ENCODE measurements at places on chromosomes 12 and 14. TPM values are rescaled to one million over a fixed set of nuclear protein-coding genes. Genes with fewer than 3 reads are reported as not detected.

- ATAC-seq, result no peak
These were observed 1359.6 kb downstream of the FSCB start for GRCh38 chr14:43147485-43147884.

DNA sequence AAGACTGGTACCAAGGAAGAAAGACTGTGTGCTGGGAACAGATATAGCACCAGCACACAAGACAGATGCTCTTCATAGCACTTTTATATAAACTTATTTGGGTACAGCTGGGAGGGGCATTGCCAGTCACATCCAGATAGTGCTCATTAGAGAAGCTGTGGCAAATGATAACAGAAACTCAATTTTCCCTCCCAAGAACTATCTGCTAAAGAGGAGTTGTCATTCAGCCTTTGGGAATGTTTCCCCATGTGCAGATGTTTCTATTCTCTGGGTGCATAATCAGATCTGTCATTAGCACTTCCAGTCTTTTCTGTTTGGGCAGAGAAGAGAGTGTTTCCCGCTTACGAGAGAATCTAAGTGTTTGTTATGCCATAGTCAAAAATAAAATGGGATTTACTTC lies 714.9 kb upstream of the MDGA2 start:
- no peak for ATAC-seq

GRCh38 chr14:30243805-30244204 lies 315.2 kb upstream of the G2E3 start:
- no peak for ATAC-seq

PRB3 gene
- total RNA-seq, result not detected

FOXN4 gene
- total RNA-seq, result not detected

GRCh38 chr14:50007123-50007903 lies 109.1 kb downstream of the VCPKMT start:
- no peak for ATAC-seq

DNA sequence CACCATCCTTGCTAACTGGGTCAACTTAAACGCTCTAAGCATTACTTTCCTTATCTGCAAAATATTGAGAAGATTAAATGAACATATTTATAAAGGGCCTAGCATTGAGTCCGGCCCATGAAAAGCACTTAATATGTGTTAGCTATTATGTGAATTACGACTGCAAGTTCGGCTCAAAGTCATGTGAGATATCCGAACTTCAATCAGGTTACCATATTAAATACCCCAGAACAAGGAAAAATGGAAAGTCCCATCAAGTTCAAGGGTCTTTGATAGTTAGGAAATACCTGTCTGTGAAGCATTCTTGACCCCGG lies 487 bp upstream of the NRDE2 start:
- ATAC-seq, result peak; percentile 0

- peak; percentile 11 for ATAC-seq
These were observed 149.4 kb upstream of the PLEKHG7 start for GRCh38 chr12:92553389-92553788.

GRCh38 chr14:87080146-87080545 lies 912.8 kb downstream of the GALC start:
- no peak for ATAC-seq

CPNE6 gene
- not detected for total RNA-seq

- ATAC-seq, result no peak
These were observed 86.6 kb upstream of the DYNC1H1 start for GRCh38 chr14:101877766-101878165.

GRCh38 chr12:105960319-105961083 lies 178.3 kb downstream of the NUAK1 start:
- no peak for ATAC-seq

GRCh38 chr14:101226603-101227425 lies 323.3 kb upstream of the RTL1 start:
- peak; percentile 23 for ATAC-seq

DNA sequence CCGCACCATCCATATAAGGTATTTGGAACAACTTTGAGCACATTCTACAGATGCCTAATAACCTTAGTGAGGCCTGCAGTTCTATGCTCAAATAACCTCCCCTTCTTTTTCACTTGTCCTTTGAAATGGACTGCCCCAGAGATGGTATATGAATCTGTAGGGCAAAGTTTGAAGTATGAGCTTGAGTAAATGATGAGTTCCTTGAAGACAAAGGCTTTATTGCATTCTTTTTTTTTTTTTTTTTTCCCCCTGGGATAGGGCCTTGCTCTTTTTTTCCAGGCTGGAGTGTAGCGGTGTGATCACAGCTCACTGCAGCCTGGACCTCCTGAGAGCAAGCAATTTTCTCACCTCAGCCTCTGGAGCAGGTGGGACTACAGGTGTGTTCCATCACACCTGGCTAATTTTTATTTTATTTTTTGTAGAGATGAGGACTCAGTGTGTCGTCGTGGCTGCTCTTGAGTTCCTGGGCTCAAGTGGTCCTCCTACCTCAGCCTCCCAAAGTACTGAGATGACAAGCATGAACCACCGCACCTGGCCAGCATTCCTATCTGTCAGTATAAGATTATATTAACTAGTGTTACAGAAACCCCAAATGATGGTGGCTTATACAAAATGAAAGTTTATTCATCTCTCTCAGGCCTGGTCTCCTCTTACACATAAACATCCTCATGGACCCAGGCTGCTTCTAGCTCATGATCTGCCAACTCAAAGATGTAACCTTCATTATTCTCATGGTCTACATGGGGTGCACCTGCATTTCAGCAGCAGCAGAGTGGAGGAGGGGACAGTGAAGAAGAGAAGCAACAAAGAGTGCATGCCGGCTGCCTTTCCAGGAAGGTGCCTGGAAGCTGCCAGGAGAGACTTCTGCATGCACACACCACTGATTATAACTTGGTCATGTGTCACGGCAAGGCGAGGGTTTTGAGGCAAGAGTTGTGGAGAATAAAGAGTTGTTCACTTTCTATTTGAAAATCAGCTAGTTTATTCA lies 101.4 kb downstream of the DUSP16 start:
- peak; percentile 43 for ATAC-seq

DNA sequence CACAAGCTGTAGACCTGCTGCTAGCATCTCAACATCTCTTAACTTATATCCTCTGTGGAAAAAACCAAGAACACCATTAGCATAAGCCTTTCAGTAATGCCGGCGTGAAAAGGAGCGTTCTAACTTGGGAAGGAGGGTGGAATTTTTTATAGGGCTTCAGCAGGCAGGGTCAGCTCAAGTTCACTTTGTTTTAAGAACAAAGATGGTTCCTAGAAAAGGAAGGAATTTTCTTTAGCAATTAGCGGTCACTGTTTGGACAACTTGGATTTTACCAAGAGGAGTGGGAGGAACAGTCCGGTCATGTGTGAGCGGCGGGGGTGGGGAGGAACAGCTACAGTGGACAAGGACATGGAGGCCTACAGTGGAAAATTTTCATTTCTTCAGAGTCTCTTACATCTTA lies 35.9 kb downstream of the BBS10 start:
- no peak for ATAC-seq

DNA sequence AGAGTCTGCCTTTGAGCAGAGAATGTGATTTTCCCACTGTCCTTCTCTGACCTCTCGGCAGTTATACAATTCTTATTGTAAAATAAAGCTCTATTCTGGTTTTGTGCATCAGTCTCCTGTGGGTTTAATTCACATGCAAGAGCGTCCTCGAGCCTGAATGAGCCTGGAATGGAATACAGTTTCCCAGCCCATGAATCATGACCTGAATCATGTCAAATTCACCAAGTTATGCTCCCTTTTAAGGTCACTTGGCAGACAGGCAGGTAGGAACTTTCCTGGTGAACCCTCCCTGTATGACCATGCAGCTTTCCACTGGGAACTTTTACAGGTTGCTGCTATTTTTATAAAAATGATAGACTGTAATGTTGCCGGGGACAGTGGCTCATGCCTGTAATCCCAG lies 41.7 kb downstream of the BICD1 start:
- no peak for ATAC-seq

IFI27 gene
- 2.1 TPM for total RNA-seq

CHPT1 gene
- total RNA-seq, result 16.0 TPM

ETFBKMT gene
- 0.24 TPM for total RNA-seq

DNA sequence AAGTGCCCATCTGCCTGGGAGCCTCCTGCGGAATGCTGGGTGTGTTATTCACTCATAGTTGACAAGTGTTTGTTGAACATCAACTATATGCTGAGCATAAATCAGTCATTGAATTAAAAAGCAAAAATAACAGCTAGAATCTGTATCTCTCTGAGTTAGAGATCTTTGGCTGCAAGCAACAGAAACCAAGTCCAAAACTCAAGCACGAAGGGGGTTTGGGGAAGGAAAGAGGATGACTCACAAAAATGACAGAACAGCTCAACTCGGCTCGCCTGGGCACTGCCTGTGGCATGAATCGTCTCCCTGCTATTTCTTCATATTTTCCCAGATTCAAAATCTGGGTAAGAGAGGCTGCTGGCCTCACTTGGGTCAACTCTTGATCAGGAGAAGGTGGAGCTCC lies 72.6 kb upstream of the NCOR2 start:
- ATAC-seq, result no peak

DNA sequence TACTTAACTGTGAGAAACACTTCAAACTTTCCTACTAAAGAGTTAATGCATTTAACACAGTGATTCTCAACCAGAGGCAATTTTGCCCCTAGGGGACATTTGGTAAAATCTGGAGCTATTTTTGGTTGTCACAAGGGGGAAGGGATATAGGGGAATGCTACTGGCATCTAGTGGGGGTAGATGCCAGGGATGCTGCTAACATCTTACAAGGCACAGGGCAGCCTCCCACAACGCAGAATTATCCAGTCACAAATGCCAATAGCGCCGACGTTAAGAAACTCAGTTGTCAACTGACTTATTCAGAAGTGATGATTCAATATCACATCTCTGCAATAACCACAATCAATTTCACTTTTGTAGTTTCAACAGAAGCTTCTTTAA lies 2.0 kb downstream of the EEA1 start:
- peak; percentile 49 for ATAC-seq

KRT74 gene
- total RNA-seq, result not detected

DNA sequence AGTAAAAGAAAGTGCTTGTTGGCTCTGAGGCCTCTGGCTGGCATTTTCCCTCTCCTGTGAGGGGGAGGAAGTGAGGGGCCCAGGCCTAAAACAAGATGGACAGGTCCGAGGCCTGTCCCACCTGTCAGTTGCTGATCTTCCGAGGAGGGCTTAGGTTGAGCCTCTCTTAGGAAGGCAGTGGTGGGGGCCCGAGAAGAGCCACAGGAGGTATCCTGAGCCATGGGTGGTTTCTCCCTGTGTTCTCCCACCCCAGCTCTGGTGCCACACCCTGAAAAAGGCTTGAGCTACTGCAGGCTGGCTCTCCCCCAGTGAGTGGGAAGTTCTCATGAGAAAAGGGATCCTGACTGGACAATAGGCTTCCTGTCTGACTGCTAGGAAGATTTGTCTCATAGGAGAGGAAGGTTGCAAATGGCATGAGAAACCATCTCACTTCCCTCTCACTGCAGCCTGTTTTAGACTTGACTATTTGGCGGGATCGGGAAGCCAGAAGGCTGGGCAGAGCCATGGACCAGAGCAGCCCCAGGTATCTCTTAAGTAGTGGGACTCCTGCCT lies 72.1 kb upstream of the SRSF5 start:
- ATAC-seq, result no peak

EPS8 gene
- total RNA-seq, result 1.4 TPM

BTG1 gene
- 131 TPM for total RNA-seq

DNA sequence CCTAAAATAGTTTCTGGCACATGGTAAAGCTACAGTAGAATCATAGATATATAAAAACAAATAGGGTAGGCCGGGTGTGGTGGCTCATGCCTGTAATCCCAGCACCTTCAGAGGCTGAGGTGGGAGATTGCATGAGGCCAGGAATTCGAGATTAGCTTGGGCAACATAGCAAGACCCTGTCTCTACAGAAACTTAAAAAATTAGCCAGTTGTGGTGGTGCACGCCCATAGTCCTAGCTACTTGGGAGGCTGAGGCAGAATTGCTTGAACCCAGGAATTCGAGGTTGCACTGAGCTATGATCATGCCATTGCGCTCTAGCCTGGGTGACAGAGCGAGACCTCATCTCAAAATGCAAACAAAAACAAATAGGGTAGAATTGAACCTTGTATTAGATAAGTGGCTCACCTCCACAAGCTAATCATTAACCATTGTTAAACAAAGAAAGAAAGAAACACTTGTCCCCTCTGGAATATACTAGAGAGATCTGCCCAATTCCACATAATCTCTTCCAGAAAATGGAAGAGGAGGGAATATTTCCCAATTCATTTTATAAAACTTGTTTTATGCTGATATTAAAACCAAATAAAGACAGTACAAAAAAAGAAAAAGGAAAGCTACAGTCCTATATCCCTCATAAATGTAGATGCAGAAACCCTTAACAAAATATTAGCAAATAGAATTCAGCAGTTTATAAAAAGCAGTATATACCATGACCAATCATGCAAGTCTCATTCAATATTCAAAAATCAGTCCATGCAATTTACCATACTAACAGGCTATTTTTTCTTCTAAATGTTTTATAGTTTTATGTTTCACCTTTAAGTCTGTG lies 22.7 kb upstream of the DHRS2 start:
- no peak for ATAC-seq

- ATAC-seq, result peak; percentile 43
These were observed 105.4 kb downstream of the FBXL14 start for GRCh38 chr12:1488908-1489381.

PGF gene
- total RNA-seq, result 0.48 TPM

ABCC9 gene
- total RNA-seq, result 0.04 TPM

DNA sequence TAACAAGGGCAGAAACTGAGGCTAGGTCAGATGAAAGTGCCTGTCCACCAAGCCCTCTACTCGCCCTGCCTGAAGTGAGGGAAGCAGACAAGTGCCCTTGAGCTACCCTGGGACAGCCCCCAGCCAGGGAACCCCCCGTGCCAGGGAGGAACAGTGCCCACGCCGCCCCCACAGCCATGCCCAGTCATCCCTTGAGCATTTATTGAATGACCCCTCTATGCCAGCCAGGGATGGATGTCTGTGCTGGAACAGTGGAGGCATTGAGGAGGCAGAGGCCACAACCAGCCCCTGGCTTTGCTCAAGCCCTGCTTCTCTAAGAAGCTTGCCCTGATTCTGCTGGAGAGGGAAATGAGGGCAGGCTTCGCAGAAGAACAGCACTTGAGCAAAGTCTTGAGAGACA lies 3.7 kb upstream of the AQP6 start:
- ATAC-seq, result no peak

GRCh38 chr12:48812389-48812788 lies 5.9 kb upstream of the CACNB3 start:
- ATAC-seq, result no peak

DNA sequence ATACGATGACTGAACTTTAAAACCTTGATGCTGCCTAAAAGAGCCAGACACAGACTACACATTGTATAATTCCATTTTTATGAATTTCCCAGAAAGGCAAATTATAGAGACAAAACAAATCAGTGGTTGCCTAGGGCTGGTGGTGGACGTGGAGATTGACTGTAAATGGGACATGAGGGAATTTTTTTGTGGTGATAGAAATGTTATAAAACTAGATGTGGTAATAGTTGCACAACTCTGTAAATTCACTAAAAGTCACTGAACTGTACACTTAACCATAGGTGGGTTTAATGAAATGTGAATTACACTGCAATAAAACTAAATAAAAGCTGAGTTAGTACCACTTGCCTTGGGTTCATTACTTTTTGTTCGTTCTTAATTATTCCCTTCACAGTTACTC lies 72.1 kb downstream of the PLEKHA5 start:
- ATAC-seq, result no peak

- ATAC-seq, result no peak
These were observed 13.1 kb downstream of the TMBIM4 start for GRCh38 chr12:66156654-66157053.
